ENCODE measurements at places on chromosomes 1 and 21.

GRCh38 chr1:224411766-224412165 lies 22.8 kb downstream of the WDR26 start:
- DNase-seq, result no peak

- DNase-seq, result no peak
Measured at GRCh38 chr1:233281711-233282581, 13.6 kb downstream of the PCNX2 start.

DNA sequence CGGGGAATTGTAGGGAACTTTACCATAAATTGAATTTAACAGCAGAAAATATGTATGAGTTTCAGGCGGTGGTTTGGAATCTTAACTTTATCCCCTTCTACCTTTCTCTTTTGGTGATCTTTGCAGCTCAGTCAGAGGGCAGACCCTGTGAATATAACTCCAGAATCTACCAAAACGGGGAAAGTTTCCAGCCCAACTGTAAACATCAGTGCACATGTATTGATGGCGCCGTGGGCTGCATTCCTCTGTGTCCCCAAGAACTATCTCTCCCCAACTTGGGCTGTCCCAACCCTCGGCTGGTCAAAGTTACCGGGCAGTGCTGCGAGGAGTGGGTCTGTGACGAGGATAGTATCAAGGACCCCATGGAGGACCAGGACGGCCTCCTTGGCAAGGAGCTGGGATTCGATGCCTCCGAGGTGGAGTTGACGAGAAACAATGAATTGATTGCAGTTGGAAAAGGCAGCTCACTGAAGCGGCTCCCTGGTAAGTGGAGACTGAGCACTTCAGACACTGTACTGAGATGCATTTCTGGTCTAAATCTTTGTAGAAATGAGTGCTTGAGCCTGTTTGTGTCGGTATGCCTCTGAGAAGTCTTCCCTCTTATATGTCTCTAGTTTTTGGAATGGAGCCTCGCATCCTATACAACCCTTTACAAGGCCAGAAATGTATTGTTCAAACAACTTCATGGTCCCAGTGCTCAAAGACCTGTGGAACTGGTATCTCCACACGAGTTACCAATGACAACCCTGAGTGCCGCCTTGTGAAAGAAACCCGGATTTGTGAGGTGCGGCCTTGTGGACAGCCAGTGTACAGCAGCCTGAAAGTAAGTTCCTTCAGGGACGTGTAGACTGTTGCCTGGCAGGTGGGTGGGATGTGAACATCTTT lies 1.5 kb downstream of the CCN1 start:
- DNase-seq, result no peak

DNA sequence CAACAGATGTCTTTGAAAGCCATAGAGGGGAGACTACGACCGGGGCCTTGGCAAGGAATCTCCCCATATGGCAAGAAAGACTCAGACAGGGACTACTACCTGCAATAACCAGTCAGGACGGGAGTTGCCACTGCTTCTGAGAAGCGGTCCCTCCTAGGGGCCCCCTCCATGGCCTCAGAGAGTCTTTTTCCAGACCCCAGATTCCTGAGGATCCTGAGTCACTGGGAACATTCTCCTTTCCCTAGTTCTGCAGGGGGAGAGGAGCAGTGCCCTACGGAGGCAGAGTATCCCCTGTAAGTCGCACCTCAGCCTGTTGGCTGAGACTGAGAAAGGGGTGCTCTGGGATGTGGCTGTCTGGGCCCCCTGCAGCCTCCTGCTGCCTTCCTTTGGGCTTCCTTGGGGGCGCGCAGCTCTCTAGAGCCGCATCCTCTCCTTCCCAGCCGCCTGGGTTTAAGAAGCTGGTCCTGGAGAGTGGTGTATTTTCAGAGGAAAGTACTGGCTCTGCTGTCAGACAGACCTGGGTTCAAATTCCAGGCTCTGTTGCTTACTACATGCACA lies 7.8 kb downstream of the GLIS1 start:
- DNase-seq, result no peak

- DNase-seq, result no peak
Measured at GRCh38 chr1:2270260-2271100, 42.4 kb downstream of the SKI start.

GRCh38 chr1:222225316-222225691 lies 322.6 kb downstream of the HHIPL2 start:
- DNase-seq, result no peak

DNA sequence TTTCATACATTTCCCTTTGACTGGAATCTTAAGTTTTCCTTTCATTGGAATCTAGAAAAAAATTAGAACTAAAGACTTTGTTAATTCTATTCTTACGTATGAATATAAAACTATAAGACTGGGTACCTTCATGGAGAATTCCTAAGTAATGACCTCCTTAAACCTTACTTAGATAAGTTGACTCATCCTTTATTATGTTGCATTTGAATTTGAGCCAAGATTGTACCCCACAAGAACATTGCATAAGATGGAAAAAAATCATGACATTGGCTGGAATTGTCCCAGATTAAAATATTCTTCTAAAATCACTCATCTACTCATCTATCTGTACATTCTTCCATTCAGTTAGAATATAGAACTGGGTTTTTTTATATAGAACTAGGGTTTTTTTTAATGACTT lies 137.4 kb downstream of the C1orf21 start:
- no peak for DNase-seq

- DNase-seq, result no peak
Measured at GRCh38 chr1:175373786-175374623, 181.4 kb upstream of the KIAA0040 start.

DNA sequence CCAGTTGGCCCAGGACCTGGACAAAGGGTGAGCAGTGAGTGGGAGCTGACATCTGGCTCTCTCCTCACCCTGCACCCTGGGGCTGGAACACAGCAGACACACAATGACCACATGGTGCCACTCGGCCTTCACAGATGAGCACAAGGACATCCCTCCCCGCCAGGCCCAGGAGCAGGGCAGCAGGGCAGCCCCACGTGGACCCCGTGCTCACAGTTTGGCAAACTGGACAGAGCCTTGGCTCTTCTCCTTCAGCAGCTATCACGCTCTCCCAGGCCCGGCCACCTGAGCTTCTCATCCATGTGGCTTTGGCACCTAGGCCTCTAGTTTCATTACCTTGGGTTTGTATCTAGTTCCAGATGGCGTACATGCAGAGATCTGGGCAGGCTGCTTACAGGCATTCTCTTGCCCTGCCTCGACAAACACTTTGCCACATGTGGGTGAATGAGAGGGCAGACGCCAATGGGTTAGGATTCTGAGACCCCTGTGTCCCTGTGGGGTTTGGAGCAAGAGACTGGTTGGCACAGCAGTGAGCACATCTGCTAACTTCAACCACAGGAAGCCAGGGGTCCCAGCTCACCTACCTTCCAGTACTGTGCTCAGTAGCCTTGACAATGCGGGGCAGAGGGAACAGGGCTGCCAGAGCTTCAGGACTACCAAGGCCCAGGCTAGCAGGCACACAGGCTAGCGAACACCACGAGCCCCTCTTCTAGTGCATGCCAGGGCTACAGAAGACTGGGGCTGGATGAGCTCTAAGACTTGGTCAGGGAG lies 3.4 kb upstream of the PTPRF start:
- DNase-seq, result no peak

GRCh38 chr1:161172776-161173376 lies 4.4 kb downstream of the B4GALT3 start:
- no peak for DNase-seq

DNA sequence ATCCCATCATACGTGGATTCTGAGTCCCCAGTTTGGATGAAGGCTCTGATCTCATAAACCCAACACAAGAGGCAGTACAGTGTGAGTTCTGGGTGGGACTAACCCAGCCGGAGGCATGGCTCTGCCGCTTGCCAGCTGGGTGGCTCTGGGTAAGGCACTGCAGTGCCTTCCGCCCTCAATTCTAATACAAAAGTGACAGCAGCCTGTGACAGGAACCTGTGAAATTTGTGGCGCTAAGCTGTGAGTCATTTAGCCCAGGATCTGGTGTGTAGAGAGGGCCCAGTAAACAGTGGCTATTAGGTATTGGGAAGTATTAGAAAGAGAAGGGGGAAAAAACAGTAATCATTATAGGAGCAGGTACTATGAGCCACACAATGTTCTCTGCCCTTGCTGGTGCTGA lies 23.3 kb downstream of the HSPG2 start:
- DNase-seq, result no peak

- DNase-seq, result no peak
Measured at GRCh38 chr21:17786851-17787181, 32.3 kb downstream of the C21orf91 start.

DNA sequence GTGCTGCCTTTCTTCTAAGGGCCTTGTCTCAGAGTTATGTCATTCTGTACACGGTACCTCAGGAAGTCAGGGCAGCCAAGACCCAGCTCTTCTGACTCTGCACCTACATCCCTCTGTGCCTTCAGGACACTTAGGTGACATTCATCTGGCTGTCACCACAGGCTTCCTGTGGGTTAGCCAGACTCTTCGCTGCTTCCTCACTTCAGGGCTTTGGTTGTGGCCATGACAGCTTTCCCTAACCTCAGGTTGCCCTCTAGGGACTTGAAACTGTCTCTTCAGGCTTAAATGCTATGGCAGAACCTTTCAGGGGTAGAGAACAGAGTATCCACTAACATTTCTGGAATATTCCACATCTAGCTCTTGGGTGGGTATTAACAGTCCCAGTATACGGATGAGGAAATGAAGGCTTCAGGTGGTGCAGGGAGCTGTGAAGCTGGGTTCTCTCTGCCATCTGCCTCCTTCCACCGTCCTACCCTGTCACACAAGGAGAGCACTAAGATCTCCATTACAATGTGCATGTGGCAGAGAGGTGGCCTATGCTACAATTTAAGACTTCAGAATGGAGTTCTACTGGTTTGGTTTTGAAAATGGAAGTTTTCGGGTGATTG lies 9.9 kb downstream of the TSSK3 start:
- DNase-seq, result no peak

GRCh38 chr1:3204725-3205124 lies 135.7 kb downstream of the PRDM16 start:
- no peak for DNase-seq

- no peak for DNase-seq
Measured at GRCh38 chr1:3654549-3655281, 2.4 kb downstream of the TP73 start.

- DNase-seq, result no peak
Measured at GRCh38 chr1:78102082-78102481, 56.3 kb downstream of the GIPC2 start.

DNA sequence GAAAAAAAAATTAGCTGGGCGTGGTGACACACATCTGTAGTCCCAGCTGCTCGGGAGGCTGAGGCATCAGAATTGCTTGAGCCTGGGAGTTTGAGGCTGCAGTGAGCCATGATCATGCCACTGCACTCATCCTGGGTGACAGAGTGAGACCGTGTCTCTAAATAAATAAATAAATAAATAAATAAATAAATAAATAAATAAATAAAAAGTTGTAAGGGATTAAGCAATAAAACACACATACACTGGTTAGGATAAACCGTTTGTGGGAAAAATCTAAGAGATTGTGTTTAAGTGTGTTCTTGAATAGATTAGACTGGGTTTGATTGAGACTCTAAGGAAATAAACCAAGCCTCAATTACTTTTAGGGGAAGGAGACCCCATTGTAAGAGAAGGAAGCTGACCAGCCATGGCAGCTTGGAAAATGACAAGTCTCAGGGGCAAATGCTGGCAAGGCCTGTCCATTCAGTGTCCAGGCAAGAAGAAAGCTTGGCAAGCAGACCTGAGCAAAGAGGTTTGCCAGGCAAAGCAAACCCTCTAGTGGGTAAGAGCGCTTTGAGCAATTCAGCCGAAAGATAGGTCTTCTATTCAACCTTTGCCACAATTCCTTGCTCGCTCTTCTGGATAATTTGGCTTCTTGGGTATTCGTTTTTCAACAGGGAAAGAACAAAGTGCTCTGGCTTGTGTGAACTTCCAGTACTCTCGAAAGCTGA lies 106.9 kb upstream of the SERBP1 start:
- DNase-seq, result no peak

DNA sequence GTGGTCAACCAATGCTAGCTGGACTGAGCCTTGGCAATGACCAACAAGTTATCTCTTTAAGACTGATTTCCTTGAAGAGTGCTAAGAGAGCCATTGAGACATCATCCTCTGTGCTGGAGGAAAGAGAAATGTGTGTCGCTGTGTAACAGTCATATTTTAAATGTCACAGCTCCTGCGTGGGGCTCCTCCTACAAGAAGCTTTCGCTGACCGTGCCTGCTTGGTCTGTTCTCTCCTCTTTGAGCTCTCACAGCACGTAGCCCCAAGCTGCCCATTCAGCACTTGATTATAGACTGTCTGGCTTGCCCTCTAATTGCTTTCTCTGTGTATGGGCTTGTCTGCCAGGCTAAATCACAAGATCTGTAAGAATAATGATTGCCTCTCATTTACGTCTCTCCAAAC lies 221.3 kb downstream of the FOXD2 start:
- no peak for DNase-seq

- DNase-seq, result no peak
Measured at GRCh38 chr1:228286505-228287417, 78.9 kb downstream of the OBSCN start.

GRCh38 chr1:33393524-33393923 lies 37.4 kb downstream of the PHC2 start:
- DNase-seq, result no peak

DNA sequence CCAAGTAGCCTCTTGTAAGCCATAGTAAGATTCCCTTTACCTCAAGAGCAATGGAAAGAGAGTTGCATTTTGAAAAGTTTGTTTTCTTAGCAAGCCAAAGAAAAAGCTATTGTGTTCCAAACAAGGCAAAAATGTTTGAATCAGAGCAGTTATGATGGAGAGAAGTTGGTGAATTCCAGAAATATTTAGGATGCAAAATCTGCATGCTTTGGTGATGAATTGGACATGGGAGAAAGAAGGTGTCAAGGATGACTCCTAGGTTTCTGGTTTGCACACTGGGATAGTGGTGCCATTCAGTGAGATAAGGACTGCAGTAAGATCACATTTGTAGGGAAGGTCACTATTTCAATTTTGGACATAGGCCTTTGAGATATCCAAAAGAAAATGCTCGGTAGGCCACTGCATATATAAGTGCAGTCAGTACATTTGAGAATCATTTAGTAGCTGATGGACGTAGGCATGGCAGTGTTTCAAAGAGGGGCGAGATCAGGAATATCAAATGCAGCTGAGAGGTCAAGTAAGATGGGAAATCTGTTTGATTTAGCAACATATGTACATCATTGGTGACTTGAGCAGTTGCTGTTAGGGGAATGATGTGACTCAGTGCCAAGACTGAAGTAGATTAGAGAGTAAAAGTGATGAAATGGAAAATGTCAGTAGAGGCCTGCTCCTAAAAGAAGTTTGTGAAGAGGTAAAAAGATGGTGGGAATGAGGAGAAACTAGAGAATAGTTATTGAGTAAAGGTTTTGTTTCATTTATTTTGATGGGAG lies 33.9 kb upstream of the GPR25 start:
- no peak for DNase-seq

GRCh38 chr1:42201986-42202385 lies 37.4 kb upstream of the GUCA2A start:
- no peak for DNase-seq
